Activated CD8-positive, alpha-beta T cell treated with anti-CD3 and anti-CD28 coated beads for 36 hours (primary cell): ENCODE measurements at places on chromosomes 16 and 17. TPM values are rescaled to one million over a fixed set of nuclear protein-coding genes. Genes with fewer than 3 reads are reported as not detected.
A peak's percentile ranks its signal among the peaks of the same experiment; 100 is the strongest.

RPTOR gene
- 49.1 TPM for total RNA-seq

GRCh38 chr16:27444015-27444414, 42.0 kb downstream of the IL21R start:
- H3K4me3 ChIP-seq = no peak overlapping the region
- H3K27ac ChIP-seq = peak overlapping the region; percentile 51

- peaks cover 17% of the 10 kb centered on the region for H3K4me1 ChIP-seq
- H3K4me3 ChIP-seq = peak overlapping the region; percentile 72
- H3K27ac ChIP-seq = peak overlapping the region; percentile 93
Observed at GRCh38 chr17:38415250-38416194, 12.7 kb upstream of the ARHGAP23 start.

DNA sequence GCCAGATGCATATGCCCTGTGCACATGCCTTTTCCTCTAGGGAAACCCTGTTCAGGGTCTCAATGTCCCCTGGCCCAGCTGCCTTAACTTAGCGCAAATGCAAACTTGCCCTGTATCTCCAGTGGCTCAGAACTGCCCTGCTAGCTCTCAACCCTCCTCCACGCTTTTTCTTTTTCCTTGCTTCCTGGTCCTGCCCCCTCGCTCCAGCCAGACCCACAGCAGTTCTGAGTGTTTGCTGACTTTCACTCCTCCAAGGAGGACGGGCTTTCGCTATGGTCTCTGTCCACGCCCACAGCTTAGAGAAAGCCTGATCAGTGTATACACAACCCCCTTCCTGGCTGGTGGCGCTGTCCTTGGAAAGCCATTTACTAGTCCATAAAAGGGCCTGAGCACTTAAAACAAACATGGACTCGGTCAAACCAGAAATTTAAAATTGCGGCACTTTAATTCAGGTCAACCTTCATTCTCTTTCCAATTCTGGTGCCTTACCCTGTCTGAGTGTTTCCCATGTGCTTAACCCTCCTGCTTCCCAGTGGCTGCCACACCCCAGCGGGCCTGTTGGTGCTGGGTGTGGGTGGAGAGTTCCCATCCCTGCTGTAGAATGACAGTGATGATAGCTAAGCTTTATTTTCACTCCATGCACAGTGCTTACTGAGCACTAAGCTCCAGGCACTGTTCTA, 15.6 kb upstream of the TMEM98 start:
- H3K4me3 ChIP-seq = no peak overlapping the region
- H3K4me1 ChIP-seq = peaks cover 24% of the 10 kb centered on the region
- H3K27ac ChIP-seq = no peak overlapping the region
- peaks cover 3% of the 10 kb centered on the region for H3K27me3 ChIP-seq

DNA sequence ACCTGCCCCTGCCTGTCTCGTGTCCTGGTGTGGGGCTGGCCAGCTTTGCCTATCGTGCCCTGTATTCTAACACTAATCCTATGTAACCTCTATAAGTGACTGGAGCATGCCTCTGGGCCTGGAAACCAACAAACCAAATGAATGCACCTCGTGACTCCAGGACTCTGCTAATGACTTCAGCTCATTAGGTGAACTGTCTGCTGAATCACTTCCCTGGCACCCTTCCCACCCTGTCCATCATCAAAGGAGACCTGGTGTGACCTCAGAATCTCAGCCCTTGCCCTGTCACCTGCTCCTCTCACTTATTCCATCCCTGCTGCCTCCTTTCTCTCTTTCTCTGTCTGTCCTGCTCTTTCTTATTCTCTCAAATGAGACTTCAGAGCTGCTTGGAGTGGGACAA, 322.4 kb downstream of the CBLN1 start:
- no peaks in the 10 kb centered on the region for H3K27me3 ChIP-seq
- no peak overlapping the region for H3K4me3 ChIP-seq
- DNase-seq = no peak
- H3K27ac ChIP-seq = no peak overlapping the region
- no peaks in the 10 kb centered on the region for H3K4me1 ChIP-seq

DNA sequence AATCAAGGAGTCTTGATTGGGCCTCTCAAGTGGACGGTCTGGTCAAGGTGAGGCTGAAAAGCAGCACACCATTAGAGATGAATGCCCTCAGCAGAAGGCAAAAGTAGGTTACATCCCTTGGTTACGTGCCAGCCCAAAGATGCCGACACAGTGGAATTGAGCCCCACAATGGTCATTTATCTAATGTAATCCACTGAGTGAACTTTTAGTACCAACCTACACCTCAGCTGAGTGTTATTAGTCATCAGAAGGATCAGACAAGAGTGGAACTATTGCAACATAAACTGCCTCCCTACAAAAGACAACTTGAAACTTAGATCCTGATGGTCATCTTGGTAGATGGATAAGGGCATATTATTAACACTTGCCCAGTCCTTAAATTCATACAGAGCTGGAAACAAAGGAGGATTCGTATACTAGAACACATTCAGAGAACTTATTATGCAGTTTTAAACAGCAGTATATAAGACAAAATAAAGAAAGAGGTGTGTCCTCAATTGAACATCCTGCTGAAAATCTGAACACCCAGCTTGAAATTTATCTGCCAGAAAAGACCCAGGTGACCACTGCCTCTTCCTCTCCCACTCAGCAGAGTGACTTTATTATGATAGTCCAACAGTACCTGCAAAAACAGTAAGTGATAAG, 2.8 kb downstream of the DCUN1D3 start:
- peaks cover 35% of the 10 kb centered on the region for H3K36me3 ChIP-seq
- no peak for DNase-seq
- peaks cover 40% of the 10 kb centered on the region for H3K4me1 ChIP-seq
- H3K27me3 ChIP-seq = no peaks in the 10 kb centered on the region
- H3K4me3 ChIP-seq = peak overlapping the region; percentile 93
- H3K27ac ChIP-seq = peak overlapping the region; percentile 18

- H3K4me3 ChIP-seq = no peak overlapping the region
- peak overlapping the region; percentile 86 for H3K27ac ChIP-seq
- peak; percentile 70 for DNase-seq
- peaks cover 64% of the 10 kb centered on the region for H3K36me3 ChIP-seq
Observed at GRCh38 chr17:80861892-80862291, 129.7 kb upstream of the CHMP6 start.

- H3K4me3 ChIP-seq = peak overlapping the region; percentile 61
- no peak overlapping the region for H3K27ac ChIP-seq
- H3K36me3 ChIP-seq = no peaks in the 10 kb centered on the region
- peaks cover 12% of the 10 kb centered on the region for H3K4me1 ChIP-seq
- peaks cover 11% of the 10 kb centered on the region for H3K27me3 ChIP-seq
- no peak for DNase-seq
Observed at GRCh38 chr16:57091200-57091974, 996 bp upstream of the CPNE2 start.
